ENCODE measurements at places on chromosomes 3 and 15. TPM values are rescaled to one million over a fixed set of nuclear protein-coding genes. Genes with fewer than 3 reads are reported as not detected.

TMCO5A gene
- polyA plus RNA-seq = not detected

ARHGAP31 gene
- 14.4 TPM for polyA plus RNA-seq

SLC41A3 gene
- 74.3 TPM for polyA plus RNA-seq

ZIC4 gene
- polyA plus RNA-seq = not detected

MAGEL2 gene
- 4.2 TPM for polyA plus RNA-seq

PIF1 gene
- polyA plus RNA-seq = 11.6 TPM

CD276 gene
- polyA plus RNA-seq = 194 TPM

C3orf62 gene
- 10.6 TPM for polyA plus RNA-seq

DHFR2 gene
- polyA plus RNA-seq = 10.4 TPM

MESP2 gene
- polyA plus RNA-seq = 0.42 TPM

All from renal cortex interstitium (tissue), 15 donors.